ENCODE measurements at places on chromosomes 3 and 15. TPM values are rescaled to one million over a fixed set of nuclear protein-coding genes. Genes with fewer than 3 reads are reported as not detected.

- DNase-seq = peak; percentile 87
Observed at GRCh38 chr15:75107908-75108838, 84.8 kb downstream of the PPCDC start.

- no peak for DNase-seq
Observed at GRCh38 chr3:181860235-181860634, 148.5 kb downstream of the SOX2 start.

- peak; percentile 82 for DNase-seq
Observed at GRCh38 chr15:89167267-89168176, 53.9 kb downstream of the RLBP1 start.

DNA sequence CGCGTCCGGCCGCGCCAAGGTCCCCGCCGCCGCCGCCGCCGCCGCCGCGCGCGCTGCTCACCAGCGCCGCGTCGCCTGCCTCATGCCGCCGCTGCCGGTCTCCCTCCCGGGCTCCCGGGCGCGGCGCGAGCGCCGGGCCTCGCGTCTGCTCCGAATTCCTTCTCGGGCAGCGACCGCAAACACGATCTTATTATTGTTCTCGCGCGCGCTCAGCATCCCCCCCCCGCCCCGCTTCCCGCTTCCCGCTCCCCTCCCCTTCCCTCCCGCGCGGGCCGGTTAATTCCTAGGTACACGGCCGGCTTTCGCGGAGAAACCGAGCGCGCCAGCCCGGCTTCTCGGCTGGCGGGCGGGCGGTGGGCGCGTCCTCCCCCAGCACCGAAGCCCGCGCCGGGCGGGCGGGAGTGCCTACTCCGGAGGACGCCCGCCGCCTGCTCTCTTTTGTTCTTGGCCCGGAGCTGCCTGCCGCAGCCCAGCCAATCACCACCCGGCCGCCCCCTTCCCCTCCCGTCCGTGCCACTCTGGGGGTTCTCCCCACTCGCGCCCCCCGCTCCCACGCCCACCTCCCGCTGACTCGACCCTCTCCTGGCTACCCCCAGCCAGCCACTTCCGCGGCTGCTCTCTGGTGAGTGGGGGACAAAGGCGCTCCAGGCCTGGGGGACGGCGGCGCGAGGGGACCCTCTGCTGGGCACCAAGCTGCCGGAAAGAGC is at the start of gene HDGFL3:
TSS of gene HDGFL3 (minus strand) at position 164 of the 707 bp plus-strand sequence. CDS start 409 bp downstream, outside the sequence.
- DNase-seq = peak; percentile 3

- DNase-seq = no peak
Observed at GRCh38 chr15:95035106-95035505, 803.7 kb downstream of the MCTP2 start.

- DNase-seq = no peak
Observed at GRCh38 chr3:192851821-192852372, 65.8 kb downstream of the MB21D2 start.

DNA sequence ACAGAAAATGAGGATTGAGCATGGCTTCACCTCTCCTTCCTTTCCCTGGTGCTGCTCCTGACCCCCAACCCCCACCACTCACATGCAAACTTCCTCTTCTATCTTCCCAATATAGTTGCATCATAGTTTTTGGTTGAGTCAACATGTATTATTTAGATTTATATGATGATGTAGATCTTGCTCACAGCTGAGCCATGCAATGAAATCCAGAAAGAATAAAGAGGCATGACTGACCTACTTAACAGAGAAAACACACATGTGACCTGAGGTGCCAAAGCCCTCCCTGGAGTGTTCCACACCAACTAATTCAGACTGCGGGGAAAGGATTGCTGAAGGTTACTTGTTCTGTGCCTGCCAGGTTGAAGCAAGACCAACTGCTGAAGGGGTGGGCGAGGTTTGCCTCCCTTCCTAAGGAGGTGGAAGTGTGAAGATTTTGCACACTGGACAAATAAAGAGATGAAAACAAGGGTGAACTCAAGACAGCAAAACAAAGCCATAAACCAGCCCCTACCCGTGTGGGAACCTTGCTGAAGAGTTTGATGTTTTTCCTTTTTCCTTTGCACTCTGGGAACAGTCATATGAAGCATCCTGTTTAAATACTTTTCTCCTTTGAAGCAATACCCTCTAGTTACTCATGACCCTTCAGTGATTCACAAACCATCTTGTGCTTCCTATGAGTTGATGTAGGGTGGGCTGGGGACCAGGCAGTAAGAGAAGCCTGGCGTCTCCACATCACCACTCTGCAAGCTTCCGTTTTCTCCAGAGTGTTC is 155.2 kb upstream of the UBE2E1 start:
- peak; percentile 87 for DNase-seq

- DNase-seq = no peak
Observed at GRCh38 chr15:48411971-48412591, 80.9 kb downstream of the DUT start.

GRCh38 chr3:151091685-151092345 is 6.4 kb downstream of the MED12L start:
- no peak for DNase-seq

GRCh38 chr3:150062492-150062891 is 91.8 kb upstream of the PFN2 start:
- DNase-seq = no peak

GRCh38 chr3:66404197-66404596 is 96.6 kb downstream of the LRIG1 start:
- no peak for DNase-seq

- DNase-seq = peak; percentile 21
Observed at GRCh38 chr15:70870051-70870450, 16.1 kb upstream of the LARP6 start.

- no peak for DNase-seq
Observed at GRCh38 chr3:126153695-126154360, 26.6 kb downstream of the ALDH1L1 start.

DNA sequence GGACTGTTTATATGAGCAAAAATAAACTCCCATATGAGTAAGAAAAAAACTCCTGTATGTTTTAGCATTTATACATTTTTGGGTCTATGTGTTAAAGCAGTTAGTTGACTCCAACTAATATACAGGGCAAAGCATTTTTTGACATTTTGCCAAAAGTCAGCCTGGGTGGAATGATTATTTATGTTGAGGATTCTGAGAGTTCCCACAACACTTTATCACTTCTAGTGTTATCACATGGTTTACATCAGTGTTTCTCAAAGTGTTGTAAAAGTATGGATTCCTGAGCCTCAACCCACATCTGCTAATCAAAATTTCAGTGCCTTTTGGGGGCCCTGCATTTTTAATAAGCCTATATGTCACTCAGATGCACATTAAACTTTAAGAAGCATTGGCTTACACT is 337.3 kb upstream of the WNT5A start:
- no peak for DNase-seq

The EXD1 gene
- total RNA-seq = under 0.01 TPM

The ABI3BP gene
- 16.2 TPM for total RNA-seq

The RTP1 gene
- not detected for total RNA-seq

The LSAMP gene
- not detected for total RNA-seq
